HCEC 1CT (cell line): ENCODE measurements at places on chromosomes 16 and 17.
A peak's percentile ranks its signal among the peaks of the same experiment; 100 is the strongest.

GRCh38 chr16:66728804-66729203 is 22.6 kb downstream of the DYNC1LI2 start:
- no peak for DNase-seq

DNA sequence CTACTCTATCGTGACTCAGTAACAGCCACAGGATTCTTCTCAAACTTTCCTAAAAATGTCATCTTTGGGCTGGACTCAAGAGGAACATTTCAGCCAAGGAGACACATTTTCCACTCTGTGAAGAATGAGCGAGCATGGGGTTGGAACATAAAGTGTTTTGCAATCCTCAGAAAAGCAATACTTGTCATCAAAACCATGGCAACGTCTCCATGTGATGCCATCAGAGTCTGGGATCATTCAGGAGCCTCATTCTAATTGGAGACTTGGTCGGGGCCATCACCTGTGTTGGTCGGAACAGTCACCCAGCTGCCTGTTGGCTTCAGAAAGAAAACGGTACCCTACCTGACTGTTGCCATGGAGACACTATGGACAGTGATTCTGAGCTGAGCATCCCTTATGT is 25.5 kb downstream of the MYOCD start:
- no peak for DNase-seq

GRCh38 chr17:44110011-44110686 is 13.3 kb downstream of the HDAC5 start:
- DNase-seq = no peak

GRCh38 chr17:5272322-5272721 is 9.8 kb upstream of the RABEP1 start:
- DNase-seq = no peak

DNA sequence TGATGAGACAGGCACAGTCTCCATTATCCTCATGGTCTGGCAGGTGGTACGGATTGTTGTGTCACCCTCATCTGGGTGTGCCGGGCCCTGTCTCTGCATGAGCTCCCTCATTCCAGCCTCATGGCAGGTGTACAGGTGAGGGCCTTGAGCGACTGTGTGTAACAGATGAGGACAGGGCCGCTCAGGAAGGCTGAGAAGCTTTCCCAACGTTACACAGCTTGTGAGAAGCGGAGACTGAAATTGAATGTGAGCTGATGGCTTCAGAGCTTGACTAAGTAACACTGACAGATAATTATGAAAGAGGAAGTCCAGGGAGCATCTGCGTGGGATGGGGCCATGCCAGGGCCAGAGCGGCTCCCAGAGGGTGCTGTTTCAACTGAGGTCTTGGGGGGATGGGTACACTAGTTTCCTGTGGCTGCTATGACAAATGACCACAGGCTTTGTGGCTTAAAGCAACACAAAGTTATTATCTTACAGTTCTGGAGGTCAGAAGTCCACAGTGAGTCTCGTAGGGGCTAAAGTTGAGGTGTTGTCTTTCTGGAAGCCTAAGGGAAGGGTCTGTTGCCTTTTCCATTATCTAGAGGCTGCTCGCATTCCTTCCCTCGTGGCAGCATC is 36.7 kb downstream of the CMIP start:
- peak; percentile 25 for DNase-seq

- DNase-seq = peak; percentile 55
These were observed 752 bp downstream of the EXOSC6 start for GRCh38 chr16:70250748-70251628.

GRCh38 chr17:19986941-19987861 is 9.6 kb upstream of the AKAP10 start:
- no peak for DNase-seq

DNA sequence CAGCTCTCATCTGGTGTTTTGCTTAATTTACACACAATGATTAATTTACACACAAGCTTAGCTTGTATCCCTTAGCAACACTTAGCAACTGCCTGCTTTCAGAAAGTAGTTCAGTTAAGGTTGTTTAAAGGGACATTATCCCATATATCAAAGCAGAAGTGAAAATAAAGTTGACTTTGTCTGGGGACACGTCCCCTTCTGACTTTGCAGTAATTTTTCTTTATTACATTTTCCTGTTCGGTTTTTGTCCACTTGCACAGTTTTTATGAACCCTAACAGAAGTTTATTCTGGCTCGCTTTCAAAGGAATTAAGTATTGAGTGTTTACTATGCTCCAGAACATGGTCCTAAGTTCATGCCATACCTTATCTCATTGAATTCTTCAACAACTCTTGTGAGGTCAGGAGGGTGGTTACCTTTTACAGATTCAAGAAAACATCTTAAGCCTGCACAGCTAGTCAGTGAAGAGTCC is 41.5 kb downstream of the ARHGAP44 start:
- no peak for DNase-seq

DNA sequence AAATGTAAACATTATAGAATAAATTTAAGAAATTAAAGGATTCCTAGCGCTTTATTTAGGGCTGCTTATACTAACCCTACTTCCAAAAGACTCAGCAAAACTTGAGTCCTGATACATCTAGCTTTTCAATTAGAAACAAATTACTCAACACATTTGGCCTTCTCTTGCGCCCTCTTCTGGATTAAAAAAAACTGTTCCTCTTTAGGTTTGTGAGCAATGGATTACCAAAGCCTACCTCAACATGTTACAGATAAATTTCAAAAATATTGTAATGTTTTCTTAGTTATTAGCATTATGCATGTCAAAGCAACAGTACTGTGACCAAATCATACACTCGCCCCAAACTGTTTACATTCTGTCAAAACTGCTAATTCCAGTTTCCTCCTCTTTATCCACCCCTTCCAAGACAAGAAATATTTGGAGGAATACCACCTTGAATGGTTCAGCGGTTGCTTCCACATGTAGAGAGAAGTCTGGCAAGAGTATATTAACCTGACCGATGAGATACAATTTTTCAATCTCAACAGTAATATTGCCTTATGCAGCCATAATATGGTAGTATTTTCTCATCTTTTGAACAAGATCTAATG is 2.7 kb downstream of the NUFIP2 start:
- peak; percentile 65 for DNase-seq

- no peak for DNase-seq
These were observed 1.5 kb downstream of the CACNA1H start for GRCh38 chr16:1154291-1154886.

DNA sequence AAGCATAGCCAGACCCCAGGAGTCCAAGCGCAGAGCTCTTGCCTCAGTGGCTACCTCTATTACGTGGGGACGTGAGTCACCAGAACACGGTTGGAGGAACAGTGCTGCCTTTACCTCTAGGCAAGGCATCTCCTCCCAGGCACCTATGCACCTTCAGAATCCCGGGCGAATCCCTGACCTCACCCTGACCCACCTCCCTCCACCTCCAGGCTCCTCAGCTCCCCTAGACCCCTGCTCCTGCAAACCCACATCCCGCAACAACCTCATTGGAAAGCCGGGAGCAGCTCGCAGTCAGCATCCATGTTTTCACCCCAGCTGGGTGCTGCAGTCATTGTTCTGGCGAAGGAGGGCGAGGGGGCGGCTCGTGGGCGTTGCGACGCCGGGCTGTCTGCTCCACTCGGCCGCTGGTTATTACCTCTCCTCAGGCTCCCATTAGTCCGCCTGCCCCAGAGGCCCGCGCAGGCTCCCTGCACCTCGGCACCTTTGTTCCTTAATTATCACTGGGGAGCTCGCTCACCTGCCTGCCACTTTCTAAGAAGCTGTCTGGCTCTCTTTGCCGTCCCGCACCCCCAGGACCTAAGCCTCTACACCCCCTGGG is 24.6 kb upstream of the DLX4 start:
- DNase-seq = no peak

DNA sequence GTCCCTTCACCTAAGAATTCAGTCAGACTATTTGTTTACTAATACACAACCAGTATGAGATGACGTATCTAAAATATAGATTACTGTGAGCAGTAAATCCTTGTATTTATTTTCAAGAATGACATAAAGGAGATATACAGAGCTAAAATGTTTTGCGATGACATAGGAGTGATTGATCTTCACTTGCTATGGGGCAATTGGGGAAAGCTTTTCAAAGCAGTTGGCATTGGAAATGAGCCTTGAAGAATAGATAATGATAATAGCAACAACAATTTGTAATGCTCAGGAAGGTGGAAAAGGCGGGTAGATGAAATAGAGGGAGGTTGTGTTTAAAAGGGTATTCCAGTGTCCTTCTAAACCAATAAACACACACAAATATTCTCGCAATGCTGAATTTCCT is 623.7 kb downstream of the CDH8 start:
- no peak for DNase-seq

DNA sequence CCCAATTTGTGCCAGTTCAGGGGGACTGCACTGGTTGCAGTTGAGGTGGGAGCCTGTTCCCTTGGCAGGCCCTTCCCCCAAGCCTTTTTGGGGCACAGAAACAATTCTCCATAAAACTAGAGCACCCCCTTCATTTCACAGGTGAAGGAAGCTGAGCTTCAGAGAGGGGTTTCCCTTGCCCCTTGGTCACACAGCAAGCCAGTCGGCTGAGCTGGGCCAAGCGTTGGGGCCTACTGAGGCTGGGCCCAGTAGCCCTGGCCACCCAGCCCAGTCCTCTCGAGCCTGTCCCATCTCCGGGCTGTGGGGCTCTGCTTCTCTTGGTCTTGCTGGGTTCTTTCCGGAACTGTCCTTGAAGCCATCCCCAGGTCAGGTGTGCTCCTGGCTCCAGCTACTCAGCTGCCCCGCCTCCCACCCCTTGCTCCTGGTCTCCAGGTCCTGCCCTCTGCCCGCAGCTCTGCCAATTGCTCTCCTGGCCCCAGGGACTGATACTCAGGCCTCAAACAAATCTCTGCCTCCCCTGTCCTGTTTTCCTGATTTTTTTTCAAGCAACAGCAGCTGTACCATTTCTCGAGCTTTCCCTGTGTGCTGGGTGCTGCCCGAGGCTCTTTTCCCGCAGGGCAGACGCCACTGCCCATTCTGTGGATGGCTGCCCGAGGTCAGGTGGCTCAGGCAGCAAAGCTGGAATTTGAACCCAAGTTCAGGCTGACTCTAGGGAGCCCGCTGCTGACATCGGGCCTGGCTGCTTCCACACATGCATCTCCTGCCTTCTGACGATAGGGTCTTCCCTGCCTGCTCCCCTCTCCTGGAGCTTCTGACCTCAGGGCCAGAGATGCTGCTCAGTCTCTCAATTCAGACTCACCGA is 87.4 kb upstream of the NKD1 start:
- DNase-seq = no peak

GRCh38 chr17:19268611-19269010 is 31.4 kb downstream of the EPN2 start:
- no peak for DNase-seq

DNA sequence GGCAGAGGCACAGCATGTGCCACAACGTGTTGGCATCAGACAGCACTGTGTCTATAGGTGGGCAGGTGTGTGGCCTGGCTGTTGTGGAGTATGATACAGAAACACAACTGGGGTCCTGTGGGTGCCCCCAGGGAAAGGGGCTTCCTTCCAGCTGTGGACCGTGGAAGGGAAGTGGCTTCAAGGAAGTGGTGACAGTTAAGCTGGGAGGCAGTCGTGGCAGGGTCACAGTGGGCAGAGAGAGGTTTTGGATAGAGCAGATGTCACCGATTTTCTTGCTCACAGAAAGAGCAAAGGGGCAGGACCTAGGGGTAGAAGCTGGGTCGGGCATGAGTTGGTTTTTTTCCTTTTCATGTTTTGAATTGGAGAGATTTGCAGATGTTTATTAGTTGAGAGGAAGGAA is 11.2 kb upstream of the ORAI3 start:
- DNase-seq = no peak

DNA sequence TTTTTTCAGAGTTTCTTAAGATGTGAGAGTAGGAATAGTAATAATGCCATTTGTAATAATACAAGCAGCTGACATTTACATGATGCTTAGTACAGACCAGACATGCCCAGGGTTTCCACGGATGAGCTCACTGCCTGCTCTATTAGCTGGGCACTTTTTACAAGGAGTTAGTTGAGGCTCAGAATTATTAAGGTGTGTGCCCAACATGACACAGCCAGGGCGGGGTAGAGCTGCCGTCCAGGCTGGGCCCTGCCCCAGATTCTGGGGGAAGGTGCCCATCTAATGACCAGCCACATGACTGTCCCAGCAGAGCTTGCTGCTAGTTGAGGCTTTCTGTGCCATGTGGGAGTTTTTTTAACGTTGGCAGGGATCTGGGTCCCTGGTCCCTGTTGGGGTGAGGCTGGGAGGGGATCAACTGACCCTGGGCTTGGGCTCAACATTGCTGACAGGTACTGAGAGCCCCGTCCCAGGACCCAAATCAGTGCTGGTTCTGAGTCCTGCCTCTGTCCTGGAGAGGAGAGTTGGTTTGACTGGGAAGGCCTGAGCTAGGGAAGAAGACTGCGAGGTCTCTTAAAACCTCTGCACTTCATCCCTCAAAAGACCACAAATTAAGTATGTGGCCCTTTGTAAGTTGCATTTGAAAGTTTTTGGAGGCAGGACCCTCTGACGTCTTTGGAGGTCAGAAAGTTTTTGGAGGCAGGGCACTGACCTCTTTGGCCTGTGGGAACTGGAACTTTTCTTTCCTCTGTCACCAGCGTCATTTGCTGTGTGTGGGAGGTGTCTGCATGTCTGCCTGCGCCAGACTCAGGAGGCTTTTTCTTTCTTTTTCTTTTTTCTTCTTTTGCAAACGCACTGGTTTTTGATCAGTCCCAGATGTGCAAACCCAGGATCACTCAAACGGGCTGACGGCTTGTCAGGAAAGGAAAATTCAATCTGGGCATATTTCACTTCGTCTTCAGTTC is 2.2 kb downstream of the CRISPLD2 start:
- no peak for DNase-seq

DNA sequence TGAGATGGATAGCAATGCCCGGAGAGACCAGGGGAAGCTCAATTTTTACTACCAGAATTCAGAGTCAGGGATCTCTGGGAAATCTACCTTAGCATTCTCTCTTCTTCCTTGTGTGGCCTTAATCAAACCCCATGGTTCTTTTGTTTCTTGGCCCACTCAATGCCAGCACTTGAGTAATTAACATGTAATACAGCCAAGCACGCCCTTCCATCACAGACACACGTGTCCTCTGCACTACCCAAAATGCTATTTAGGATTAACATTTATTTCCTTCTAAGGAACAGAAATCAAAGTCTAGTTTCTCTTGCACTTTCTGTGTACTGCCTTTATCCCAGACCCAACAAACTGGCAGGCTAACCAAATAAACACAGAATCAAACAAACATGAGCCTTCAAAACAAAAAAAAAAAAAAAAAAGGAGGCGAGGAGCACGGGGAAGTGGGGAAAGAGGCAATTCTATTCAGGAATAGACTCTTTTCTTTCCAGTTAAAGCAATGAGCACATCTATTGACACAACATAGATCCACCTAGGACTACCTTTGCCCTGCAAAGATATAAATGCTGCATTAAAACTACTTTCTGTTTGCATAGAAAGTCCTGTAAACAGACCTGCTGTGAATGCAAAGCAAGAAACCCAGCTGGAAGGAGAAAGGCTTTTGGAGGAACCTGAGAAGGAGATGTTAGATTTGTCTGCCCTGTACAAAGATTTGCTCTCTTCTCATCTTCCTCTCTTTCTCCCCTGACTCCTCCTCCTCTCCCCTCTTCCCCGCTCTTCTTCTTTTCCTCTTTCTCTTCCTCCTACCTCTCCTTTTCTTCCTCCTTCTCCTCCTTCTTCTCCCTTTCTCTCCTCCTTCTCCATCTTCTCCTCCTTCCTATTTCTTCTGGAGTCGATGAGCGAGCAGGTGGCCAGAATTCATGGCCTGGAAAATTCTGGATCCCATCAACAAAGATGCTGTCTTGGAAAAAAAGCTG is 294.4 kb downstream of the NPIPA8 start:
- no peak for DNase-seq
